Activated T-cell treated with anti-CD3 and anti-CD28 coated beads for 48 hours (primary cell): ENCODE measurements at places on chromosomes 2 and 18.

DNA sequence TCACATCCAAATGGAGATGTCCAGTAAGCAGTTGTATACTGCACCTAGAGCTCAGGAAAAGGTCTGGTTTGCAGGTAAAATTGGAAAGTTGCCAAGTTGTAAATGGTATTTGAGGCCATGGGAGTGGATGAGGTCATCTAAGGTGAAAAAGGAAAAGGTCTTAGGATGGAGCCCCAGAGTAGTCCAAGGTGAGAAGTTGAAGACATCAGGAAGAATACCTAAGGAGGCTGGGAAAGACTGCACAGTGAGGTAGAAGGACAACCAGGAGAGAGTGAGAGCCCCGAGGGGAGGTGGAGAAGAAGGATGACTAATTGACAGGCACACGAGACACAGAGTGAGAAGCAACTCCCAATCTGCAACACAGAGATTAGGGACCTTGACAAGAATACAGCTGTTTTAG is 10.7 kb downstream of the DPP4 start:
- DNase-seq: no peak

DNA sequence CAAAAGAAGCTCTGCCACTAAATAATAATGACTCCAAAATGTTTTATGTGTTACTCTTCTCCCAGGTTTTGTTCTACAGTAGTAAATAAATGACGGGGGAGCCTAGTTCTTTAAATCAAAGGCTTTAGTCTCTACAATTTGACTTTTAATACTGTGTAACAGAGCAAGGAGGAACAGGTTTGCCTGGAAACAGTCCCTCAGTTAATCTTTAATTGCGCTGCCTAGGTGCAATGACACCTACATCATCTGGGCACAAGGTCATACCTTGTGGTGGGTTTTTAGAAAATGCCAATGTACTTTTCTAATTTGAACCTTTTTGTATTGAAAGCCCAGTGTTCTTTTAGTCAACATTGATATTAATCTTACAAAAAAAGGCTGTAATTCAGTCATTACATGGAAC is 287.3 kb upstream of the SETBP1 start:
- DNase-seq: no peak

- no peak for DNase-seq
Measured at GRCh38 chr2:197944416-197945096, 140.2 kb downstream of the PLCL1 start.

- no peak for DNase-seq
Measured at GRCh38 chr2:86778957-86779356, 11.8 kb downstream of the CD8A start.

GRCh38 chr2:233997707-233998106 is 52.8 kb upstream of the SPP2 start:
- no peak for DNase-seq
